ENCODE measurements at places on chromosomes 6 and 20.
A peak's percentile ranks its signal among the peaks of the same experiment; 100 is the strongest.

DNA sequence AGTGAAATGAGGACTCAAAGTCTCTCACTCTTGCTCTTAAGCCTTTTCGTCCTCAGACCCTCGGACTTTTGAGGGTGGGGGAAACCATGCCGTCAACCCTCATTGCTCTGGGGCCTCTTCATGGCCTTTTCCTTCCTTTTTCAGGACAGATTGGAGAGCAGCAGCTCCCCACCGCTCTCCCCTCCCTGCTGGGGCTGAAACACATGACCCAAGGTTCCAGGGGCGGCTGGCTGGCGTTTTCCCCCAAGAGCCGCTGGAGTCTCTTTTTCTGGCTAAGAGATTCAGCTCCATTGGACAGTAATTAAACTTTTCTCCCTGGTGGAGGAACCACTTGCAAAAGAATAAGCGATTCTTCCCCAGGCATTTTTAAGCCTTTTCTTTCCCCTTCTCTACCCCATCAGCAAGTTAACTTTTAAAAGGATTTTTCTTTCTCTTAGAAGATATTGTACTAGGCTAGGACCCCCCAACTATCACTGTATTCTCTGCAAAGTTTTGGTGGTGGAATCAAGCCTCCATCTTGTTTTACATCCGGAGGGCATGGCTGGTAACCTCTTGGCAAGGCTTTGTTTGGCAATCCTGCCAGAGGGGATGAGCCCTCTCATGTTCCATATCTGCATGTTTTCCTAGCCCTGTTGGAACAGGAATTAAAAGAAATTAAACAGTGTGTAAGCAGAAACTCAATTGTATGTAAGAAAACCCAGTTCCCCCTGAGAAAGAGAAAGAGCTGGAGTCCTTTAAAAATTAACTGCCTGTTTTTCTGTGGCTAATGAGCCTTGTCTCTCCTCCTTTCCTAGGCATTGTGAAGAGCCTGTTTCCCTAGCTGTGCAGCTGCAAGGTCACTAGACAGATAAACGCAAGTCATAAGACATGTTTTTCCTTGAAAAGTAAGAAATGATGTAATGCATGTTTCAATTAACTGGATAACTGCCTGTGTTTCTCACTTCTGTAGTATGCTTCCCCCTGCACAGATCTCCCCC lies 100.8 kb upstream of the GPR6 start:
- DNase-seq = no peak

GRCh38 chr20:49230021-49230420 lies 10.8 kb downstream of the DDX27 start:
- no peak for DNase-seq

DNA sequence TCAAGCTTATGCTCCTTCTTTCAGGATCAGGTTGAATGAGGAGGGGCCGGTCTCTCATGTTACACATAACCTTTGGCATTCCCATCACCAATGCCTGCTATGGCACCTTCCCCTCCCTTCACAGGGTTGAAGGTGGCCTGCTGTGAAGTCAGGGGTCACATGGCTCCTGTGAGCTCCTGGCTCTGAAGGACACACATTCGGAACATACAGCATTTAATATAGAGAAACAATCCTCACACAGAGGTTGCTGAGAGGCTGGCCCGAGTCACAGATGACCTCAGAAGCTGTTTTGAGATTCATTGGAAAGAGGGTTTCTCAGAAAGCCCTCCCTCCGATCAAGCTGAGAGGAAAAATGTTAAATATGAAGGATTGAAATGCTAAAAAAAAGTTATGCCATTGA lies 82.1 kb downstream of the PSMG4 start:
- DNase-seq = no peak

- no peak for DNase-seq
Observed at GRCh38 chr20:4568361-4568959, 153.2 kb upstream of the PRND start.

- DNase-seq = no peak
Observed at GRCh38 chr6:5167501-5167900, 82.4 kb downstream of the PPP1R3G start.

GRCh38 chr6:148867862-148868261 lies 121.0 kb downstream of the UST start:
- DNase-seq = no peak

- peak; percentile 11 for DNase-seq
Observed at GRCh38 chr6:135722679-135723078, 128.8 kb upstream of the PDE7B start.

GRCh38 chr6:87070741-87071140 lies 24.2 kb downstream of the CGA start:
- DNase-seq = no peak

- no peak for DNase-seq
Observed at GRCh38 chr6:2149361-2150006, 95.9 kb downstream of the GMDS start.

GRCh38 chr6:134123666-134124208 lies 71.3 kb upstream of the SLC2A12 start:
- DNase-seq = no peak

GRCh38 chr20:55678126-55678525 lies 327.2 kb downstream of the CBLN4 start:
- DNase-seq = no peak

GRCh38 chr20:58652606-58653294 lies 1.7 kb downstream of the STX16 start:
- DNase-seq = no peak

DNA sequence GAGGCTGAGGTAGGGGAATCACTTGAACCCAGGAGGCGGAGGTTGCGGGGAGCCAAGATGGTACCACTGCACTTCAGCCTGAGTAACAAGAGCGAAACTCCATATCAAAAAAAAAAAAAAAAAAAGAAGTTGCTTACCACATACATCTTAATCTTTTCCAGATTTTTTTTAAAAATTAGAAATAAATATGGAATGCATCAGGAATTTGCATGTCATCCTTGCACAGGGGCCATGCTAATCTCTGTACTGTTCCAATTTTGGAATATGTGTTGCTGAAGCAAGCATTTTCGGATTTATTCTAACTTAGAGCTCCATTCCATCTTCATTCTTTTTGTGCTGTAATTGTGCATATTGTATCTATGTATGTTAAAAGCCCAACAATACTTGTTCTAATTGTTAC lies 62.5 kb downstream of the TRPC4AP start:
- DNase-seq = no peak

DNA sequence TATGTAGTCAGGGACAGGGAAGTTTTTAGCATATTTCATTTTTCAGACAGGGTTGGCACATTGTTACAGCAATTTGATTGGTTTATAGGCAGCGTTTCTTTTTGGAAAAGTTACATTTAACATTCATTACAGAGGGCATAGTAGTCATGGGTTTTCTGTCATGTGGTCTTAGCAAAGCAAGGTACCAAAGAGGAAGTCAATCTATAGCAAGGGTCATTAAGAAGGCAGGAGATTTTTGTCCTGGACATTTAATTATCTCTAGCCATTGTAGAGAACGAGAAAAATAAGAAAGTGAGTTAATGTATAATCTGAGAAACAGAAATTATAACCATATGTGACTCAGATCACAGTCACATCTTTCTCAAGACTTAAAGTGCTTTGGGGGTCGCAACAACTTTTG lies 47.4 kb downstream of the TPD52L1 start:
- no peak for DNase-seq

DNA sequence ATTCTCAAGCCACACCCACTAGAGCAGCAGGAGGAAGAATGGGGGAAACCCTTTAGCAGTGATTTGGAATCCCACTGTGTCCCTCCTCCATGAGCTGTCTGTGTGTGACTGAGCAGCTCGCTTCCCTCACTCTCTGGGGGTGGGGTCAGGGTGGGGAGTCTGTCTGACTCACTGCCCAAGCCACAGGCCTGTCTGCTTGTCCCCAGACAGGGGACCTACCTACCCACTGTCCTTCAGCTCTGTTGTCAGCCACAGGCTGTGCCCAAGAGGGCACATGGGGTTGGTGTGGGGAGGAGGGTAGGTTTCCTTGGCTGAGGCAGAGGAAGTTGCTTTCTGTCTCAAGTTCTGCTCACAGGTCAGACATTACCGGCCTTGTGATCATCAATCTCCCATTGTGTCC lies 127.0 kb downstream of the MAFB start:
- no peak for DNase-seq

DNA sequence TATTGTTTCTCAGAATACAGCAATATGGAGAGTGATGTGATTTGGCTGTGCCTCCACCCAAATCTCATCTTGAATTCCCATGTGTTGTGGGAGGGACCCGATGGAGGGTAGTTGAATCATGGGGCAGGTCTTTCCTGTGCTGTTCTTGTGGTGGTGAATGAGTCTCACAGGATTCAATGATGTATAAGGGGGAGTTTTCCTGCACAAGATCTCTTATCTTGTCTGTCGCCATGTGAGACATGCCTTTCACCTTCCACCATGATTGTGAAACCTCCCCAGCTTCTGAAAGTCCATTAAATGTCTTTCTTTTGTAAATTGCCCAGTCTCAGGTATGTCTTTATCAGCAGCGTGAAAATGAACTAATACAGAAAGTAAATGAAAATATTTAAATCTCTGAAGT lies 234.8 kb upstream of the TENT5A start:
- no peak for DNase-seq

DNA sequence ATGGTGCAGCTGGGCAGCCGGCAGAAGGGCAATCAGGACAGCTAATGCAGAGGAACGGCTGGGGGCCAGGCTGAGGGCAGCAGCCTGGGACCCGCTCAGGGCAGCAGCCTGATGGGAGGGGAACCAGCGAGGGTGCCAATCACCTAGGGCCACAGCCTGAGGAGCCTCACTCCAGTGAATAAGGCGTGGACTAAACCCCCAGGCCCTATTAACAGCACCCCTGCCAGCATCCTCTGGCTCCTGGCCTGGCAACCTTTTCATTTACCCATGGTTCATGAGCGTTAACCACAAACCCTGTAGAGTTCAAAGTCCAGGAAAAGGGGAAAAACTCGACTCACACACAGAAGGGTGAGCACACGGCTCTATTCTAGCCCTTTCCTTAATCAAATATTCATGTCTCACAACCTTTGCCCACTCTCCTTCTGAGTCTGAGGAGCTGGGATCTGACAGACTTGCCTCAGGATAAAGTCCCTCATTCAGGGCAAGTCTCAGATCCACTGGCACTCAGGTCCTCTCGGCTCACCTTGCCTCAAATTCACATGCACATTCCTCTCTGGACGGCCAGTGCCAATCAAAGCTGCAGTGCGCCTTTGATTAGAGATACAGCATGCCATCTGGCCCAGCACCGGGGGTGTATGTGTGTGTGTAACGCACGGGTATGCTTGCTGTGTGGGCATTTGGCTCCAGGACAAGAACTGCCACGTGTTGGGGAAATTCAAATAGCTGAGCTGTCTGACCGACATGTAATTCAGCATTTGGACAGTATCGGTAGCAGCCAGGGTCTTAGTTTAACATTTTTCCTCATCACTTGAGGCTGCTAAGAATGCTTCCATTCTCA lies 86.9 kb upstream of the TRAF3IP2 start:
- DNase-seq = no peak

- DNase-seq = no peak
Observed at GRCh38 chr6:35786810-35787209, 6.0 kb downstream of the CLPSL1 start.

DNA sequence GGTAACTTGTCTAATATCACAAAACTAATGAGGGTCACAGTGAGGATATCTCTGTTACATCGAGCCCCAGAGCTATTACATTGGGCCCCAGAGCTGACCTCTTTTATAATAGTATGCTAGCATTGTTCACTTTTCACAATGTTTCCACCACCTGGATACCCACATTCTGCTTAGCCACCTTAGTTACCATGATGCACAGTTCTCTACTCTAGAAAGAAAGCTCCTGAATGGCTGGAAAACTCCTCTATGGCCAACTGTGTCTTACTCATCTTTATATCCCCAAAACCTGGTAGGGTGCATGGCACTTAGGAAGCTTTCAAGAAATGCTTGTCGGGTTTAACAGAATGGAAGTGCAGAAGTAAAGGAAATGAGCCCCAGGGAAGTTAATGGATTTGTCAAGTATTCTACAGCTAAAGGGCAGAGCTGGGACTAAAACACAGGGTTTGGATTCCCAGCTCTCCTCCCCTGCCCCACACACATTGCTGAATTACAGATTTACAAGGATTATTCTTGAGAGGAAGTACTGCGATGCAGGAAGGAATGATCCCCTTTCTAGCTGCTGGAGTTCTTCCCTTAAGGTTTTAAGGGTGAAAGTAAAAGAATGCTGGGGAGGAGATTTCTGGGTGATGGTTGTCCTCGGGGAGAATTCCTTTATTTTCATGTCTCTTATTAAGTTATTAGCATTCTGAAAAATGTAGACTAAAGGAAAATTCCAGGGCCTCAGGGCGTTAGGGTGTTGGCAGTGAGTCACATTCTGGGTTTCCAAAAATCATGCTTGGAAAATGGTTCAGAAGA lies 16.1 kb upstream of the HINT3 start:
- DNase-seq = no peak

GRCh38 chr20:41617059-41617901 lies 897 bp downstream of the CHD6 start:
- peak; percentile 40 for DNase-seq

- no peak for DNase-seq
Observed at GRCh38 chr6:154249499-154250298, 106.9 kb downstream of the IPCEF1 start.

DNA sequence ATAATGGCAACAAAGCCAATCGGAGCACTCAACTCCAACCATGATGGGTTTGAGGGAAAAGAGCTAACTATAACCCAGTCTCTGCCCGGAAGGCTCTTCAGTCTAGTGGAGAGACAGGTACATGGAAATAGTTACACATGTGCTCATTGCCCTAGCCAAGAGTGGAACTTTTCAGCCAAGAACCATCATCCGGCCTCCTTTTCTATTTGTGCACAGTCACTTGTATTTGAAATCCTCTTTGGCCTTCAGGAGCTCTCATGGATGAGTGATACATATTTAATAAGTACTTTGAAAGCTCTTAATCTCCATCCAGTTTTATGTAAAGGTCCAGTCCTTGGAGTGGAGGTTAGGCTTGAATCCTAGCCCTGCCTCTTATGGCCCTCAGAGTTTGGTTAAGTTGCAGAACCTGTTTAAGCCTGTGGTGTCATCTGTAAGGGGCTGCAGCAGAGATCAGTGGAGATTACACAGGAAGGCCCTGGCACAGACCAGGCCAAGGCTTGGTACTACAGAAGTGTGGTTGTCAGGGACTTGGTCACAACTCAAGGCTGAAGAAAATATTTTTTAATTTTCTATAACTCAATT lies 72.3 kb upstream of the SMLR1 start:
- DNase-seq = no peak

DNA sequence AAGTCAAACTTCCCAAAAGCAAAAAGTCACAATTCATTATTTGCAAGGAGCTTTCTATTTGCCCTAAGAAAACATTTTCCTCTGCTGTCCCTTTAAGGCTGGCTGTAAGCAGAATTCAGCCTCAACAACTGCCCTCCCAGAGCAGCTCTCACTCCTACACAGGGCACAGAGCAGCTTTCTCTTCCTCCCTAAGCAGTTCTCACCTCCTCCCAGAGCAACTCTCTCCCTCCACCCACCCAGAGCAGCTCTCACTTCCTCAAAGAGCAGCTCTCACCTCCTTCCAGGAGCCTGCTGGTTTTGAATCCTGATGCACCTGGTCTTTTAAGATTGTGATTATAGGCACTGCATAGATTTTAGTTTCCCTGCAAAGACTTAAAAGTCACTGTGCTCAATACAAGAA lies 120.6 kb upstream of the TMEM181 start:
- DNase-seq = no peak

GRCh38 chr20:60001108-60001507 lies 42.9 kb downstream of the CDH26 start:
- DNase-seq = no peak
